Mesendoderm (in vitro differentiated cells): ENCODE measurements at places on chromosomes 13 and 19.

DNA sequence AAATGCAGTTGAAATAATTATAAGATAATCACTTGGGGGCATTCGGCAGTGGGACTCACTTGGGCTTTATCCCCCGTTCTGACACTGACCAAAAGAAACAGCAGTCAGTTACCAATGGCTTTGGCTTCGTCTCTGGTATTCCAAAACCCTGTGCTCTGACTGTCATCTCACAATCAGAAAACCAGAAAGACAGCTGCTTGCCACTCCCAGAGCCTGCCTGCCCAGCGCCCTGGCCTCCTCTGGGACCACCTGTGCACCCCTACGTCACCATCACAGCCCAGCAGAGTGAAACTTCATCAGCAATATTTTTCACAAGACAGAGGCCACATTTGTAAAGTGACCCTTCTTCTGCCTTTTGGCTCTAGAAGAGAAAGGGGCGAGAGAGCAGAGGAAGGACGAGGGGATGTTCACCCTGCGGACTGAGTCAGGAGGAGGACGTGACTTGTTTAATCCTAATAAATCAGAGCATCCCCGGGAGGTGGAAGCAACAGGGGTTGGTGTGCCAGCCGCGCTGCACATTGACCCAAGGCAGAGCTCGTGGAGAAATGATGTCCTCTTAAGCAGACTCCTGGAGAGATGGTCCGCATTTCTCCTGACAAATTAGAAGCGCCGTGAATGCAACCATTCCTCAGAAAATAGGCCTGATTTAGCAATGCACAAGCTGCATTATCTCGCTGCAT is 397.8 kb upstream of the ZNF507 start:
- DNase-seq, result no peak

DNA sequence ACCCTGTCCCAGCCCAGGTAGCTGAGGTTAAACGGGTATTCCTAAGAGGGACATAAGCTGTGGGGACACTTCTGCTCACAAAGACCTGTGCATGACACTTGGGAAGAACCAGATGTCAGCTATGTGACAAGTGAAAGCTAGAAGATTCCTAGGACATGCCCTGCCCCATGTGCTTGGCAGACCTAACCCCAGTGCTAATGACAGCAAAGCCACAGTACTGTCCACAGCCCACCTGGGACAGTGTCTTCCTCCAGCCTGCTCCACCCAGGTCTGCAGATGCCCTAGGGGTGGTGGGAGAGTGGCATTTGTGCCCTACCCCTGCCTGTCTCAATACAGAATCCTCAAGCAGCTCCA is 18.4 kb upstream of the EPHX3 start:
- no peak for DNase-seq

DNA sequence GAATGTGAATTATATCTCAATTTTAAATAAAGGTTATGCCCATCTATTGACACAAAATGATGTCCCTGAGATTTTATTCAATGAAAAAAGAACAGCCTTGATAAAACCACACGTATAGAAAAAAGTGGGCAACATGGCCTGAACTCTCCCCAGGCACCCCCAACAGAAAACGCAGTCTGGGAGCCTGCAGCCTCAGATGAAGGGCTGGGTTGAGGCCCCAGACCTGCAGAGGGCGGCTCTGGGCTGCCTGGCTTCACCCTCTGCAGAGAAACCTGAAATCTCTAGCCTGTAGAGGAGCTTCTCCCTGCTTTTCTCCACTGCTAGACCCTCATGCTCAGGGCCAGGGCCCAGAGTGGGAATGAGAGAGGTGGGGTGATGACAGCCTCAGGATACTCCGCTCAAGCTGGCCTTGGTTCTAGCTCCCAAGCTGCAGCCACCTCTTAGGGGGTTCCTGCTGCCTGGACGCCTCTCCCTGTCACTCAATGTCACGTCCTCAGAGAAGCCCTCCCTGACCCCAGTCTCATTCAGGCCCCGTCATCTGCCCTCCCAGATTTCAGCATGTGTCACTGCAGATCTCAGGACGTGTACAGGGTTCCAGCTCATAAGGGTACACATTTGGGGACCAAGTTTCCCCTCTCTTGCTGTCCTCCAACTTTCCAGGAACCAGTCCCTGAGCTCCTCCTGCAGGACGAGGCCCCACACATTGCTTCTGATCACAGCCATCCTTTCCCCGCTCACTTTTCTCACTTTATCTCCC is 1.8 kb downstream of the MBD3 start:
- DNase-seq, result peak; percentile 61

- peak; percentile 37 for DNase-seq
These were observed 32.5 kb downstream of the BRD4 start for GRCh38 chr19:15299568-15300409.

DNA sequence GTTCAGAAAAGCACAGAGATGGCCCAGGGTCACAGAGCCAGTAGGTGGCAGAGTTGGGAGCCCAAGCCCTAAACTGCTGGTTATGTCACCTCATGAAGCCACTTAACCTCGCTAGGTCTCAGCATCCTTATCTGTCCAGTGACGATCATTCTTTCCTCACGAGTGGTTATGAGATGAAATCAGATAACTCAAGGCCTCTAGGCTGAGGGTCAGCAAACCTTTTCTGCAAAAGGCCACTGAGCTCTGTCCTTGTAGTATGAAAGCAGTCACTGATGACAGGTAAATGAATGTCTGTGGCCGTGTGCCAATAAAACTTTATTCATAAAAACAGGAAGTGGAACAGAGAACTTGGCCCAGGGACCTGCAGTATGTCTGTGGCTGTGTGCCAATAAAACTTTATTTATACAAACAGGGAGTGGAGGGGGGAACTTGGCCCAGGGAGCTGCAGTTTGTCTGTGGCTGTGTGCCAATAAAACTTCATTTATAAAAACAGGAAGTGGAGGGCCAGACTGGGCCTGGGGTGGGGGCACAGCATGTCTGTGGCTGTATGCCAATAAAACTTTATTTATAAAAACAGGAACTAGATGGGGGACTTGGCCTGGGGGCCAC is 71.2 kb downstream of the GNG7 start:
- DNase-seq, result peak; percentile 43

GRCh38 chr13:21079761-21080592 is 18.6 kb upstream of the LATS2 start:
- DNase-seq, result peak; percentile 78

GRCh38 chr19:35869327-35870123 is 1.2 kb downstream of the APLP1 start:
- peak; percentile 96 for DNase-seq

DNA sequence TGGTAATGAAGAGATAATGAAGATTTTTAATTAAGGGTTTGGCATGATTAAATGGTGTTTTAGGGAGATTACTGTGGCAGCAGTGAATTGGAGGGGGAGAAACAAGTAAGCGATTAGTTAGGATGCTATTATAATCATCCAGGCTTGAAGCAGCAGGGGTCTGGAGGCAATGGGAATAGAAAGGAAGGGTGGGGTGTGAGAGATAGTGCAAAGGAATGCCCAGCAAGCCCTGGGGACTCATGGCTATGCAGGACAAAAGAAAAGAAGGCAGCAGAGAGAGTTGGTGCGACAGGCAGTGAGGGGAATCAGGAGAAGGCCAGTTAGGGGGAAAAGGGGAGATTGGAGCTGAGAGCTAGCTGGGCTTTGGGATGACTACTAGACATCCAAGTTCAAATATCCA is 34.5 kb downstream of the SOX21 start:
- DNase-seq, result peak; percentile 84

DNA sequence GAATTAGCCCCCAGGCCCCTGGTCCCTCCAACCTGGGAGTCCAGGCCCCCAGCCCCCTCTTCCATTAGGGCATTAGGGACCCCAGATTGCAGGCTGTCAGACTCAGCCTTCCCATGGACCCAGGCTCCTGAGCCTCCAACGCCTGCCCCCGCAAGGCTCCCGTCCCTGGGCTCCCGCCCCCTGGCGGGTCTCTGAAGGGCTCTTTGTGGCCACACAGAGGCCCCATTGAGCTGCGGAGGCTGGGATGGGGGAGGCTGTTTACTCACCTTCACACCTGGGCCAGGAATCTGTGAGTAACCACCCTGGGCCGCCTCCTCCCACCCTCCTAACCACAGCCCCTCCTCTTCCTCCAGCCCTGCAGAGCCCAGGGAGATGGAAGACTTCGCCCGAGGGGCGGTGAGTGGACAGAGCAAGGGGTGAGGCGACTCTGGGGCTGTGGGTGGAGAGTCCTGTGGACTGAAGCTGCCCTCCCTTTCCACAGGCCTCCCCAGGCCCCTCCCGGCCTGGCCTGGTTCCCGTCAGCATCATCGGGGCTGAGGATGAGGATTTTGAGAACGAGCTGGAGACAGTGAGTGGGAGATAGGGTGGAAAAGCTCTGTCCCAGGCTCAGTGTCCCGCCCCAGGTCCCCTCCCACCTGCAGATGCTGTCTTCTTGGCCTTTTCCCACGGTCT is 4.9 kb downstream of the ARHGEF1 start:
- DNase-seq, result peak; percentile 96

DNA sequence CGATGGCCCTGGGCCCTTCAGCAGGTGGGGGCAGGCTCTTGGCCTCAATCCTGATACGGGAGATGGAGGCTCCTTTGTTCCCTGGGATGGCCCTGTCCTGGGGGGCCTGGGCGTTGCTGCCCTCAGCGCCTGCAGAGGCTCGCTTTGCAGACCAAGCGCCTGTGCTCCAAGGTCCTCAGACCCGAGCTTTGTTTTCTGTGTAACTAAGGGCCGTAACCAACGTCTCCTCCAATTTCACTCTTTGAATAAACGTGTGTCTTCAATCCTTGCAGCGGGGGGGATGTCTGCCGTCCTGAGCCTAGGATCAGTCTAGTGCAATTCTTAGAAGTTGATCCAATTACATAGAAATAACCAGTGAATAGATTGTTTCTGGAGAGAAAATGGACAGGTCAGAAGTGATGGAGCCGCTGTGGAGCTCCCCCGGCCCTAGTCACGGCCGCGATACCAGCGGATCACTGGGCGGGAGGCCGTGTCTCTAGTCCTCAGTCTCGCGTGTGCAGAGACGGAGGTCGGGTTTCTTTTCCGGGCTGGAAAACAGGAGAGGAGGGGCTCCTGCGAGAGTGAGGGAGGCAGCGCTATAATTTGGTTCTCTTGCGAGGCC is 5.3 kb downstream of the PTBP1 start:
- DNase-seq, result no peak

GRCh38 chr13:80562433-80563156 is 221.7 kb upstream of the SPRY2 start:
- DNase-seq, result no peak

DNA sequence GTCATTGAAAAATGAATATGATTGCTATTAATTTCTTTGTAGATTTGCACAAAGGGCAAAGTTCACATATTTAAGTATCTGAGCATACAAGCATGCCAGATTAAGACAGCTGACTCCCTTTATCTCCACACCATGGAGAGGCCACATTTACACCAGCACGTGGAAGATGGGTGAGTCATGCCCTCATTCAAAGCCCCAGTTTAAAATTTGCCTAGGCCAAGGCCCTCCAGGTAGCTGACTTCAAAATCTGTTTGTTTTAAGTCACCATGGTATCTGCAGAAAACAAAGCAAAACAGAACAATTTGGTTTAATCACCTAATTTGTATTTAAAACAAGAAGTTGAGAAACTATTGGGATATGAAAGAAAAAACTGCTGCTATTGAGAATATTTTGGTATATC is 109.2 kb downstream of the ESD start:
- DNase-seq, result peak; percentile 96

- no peak for DNase-seq
These were observed 231.5 kb upstream of the SPRY2 start for GRCh38 chr13:80572308-80572922.

DNA sequence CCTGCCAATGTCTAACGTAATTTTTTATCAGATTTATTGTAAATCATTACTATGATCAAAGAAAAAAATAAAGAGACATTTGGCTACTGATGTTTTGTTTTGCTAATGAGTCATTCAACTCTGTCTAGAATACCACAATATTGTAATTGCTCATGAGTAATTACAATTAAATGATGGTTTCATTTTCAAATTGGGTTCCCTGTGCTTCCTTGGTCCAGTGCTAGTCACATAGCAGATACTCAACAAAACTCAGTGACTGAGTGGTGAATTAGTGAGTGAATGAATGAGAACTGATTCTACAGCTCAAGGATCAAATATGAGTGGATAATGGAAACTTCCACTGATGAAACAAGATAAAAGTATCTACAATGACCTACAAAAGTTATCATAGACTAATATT is 304.7 kb downstream of the POU4F1 start:
- no peak for DNase-seq

DNA sequence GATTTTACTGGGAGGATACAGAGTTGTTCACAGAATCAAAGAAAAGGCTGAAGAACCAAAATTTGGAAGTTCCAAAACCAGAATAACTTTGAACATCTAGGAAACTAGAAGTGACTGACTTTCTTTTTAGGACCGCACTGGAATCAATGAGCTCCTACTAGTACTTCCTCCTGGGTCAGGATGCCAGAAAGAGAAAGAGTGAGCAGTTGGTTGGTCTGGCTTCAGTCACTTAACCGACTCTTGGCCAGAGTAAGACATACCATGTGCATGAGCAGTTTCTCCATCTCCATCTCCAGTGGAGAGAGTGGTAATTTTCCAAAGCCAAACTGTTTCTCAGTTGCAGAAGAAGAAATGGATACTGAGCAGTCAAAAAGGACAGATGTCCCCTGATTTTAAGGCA is 27.1 kb upstream of the MTUS2 start:
- no peak for DNase-seq

DNA sequence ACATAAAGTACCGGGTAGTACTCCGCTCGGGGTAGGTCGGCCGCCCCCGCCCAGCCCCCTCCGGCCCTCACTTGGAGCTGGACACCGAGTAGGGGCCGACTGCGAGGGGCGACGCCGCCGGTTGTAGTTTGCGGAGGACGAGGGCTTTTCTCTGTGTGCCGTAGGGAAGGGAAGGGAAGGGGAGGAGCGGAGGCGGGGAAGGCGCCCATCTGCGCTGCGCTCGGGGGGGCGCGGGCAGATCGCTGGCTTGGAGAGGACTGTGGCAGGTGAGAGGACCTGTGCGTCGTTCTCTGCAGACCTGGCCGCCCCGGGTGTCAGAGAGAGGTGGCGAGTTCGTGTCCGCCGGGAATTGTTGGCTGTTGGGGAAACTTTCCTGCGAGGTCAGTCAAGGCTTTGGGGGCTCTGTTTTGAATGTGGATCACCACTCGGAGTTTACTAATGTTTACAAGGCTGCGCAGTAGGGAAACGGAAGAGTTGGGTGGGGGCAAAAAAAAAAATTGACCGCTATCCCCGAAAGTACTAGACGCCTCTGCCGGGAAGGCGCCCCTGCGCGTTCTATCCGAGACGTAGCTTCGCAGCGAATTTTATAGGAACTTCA is 1.4 kb downstream of the ING1 start:
- peak; percentile 79 for DNase-seq

- no peak for DNase-seq
These were observed 20.6 kb downstream of the PPP1R37 start for GRCh38 chr19:45113628-45114027.

GRCh38 chr13:66264971-66265370 is 965.2 kb downstream of the PCDH9 start:
- DNase-seq, result no peak

DNA sequence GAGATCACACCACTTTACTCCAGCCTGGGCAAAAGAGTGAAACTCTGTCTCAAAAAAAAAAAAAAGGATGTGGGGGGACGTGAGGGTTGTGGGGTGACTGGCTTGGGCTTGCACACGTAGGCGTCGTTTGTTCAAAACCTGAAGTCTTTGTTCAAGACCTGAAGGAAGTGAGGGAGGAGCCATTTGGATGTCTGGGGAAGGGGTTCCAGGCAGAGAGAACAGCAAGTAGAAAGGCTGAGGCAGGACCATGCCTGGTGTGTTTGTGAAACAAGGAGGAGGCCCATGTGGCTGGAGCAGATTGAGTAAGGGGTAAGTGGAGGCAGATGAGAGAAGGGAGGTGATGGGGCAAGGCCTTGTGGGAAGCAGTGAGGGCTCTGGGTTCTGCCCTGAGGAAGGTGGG is 27.8 kb downstream of the PIN1 start:
- no peak for DNase-seq

- no peak for DNase-seq
These were observed 22.9 kb downstream of the GP6 start for GRCh38 chr19:55015126-55015525.

- DNase-seq, result no peak
These were observed 91.8 kb upstream of the POSTN start for GRCh38 chr13:37690361-37690760.
